ENCODE measurements at places on chromosomes 13 and 19.

GRCh38 chr13:110501188-110501587 lies 60.3 kb downstream of the RAB20 start:
- DNase-seq, result no peak

- no peak for DNase-seq
These were observed 29.6 kb downstream of the TNFSF11 start for GRCh38 chr13:42603571-42603970.

DNA sequence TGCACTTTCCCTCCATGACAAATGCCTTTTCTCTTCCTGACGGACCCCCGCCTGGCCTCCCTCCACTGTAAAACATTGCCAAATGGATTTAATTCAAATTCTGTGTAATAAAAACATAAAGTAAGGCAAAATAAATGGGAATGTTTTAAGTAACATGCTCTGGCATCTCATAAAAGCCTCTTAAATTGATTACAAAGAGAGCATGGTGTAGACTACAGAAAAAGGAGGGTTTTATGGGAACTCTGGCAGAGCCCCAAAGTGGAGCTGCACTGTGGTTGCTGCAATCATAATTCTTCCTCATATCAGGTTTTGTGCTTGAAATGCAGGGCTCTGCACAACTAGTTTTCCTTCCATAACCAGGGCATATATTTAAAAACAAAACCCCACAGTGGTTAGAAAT lies 44.3 kb upstream of the SIAH3 start:
- no peak for DNase-seq

DNA sequence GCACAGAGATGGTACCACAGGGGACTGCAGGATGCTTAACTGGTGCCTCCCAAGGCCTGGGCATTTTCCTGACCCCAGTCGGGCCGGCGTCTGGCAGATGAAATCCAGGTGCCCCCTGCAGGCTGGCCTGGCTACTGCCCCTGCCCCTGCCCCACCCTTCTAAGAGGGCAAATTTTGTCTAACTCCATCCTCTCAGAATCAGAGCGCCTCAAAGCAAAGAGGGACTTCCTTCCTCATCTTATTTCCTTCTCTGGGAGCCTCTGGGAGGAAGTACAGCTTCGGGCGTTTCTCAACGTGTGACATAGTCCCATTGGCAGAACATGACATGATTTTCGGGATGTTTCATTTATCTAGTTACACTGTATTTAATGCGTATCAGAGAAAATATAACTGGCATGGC lies 2.7 kb downstream of the PRKACA start:
- peak; percentile 69 for DNase-seq

GRCh38 chr13:29935309-29935981 lies 85.0 kb upstream of the UBL3 start:
- DNase-seq, result peak; percentile 72

DNA sequence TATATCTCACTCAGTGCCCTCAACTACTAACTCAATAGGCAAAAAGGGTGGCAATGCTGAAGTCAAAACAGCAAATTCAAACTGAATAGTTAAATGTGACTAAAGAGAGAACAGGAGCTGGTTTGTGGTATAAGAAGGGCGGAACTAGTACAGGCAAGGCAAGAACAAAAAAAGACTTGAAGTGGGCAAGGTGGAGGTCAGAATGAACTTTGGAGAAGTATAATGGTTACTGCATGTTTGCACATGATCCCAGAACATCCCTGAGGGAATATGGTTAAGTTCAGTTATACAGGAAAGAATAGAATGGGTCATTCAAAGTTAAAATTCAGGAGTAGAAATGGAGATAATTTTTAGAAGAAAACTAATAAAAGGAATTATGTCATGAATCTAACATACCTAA lies 85.5 kb downstream of the DIAPH3 start:
- DNase-seq, result no peak

DNA sequence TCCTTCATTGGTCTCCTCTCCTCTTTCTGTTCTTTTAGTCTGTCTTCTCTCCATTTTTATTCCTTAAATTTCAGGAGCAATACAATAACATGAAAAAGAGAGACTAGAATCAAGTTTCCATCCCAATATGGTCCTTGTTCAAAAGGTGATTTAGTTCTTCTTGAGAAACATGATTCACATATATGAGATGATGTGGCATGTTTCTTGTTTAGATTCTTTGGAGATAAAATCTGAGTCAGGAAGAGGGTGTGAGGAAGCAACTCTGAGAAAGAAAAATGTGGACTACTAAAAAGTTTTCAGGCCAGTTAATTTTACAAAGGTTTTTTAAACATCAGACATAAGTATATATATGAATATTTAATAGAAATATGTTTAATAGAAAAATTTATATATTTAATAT lies 231.4 kb downstream of the OXGR1 start:
- DNase-seq, result no peak

DNA sequence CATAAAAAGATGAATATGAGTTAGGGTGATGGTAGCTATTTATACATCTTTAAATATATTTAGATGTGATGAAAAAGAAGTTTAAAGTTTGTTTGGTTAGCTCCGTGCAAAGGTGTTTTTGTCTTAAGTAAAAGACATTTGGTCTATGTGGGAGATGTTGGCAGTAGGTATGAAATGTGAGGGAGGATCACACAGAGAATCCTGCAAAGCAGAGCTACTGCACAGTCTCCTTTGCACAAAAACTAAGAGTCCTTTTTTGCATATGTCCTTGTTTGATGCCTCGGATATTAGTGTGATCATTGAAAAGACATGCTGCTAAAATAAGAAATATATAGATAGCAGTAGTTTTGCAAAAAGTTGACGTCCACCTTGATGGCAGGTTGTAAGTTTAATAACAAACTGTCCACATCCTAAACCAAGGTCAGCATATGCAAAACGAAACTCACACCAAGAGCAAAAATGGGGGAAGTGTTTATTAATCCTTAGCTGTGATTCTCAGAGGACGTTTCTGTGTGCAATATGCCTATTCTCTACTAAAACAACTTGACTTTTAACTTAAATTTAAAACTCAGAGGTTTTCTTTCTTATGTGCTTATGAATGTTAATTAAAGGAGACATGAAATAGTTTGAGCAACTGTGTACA lies 870.1 kb downstream of the PCDH9 start:
- DNase-seq, result no peak

GRCh38 chr19:13071444-13072187 lies 31.0 kb downstream of the LYL1 start:
- no peak for DNase-seq

DNA sequence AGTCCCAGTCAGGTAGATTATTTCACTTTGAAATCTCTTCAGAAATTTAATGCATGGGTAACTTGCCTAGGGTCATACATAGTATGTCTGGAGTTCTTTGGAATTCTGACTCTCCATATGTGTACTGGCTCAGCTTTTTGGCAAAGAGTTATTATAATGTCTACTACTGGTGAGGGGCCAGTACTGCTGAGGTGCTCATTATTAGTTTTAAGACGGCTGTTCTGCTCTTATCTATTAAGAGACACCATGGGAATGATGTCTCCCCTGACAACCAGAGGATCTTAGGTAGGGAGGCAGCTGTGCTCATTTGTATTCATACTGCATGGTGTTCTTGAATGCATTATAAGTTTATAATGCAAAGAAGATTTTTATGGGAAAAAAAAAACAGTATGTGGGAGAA lies 184.1 kb downstream of the RGCC start:
- DNase-seq, result no peak

GRCh38 chr13:33519561-33520467 lies 234.3 kb upstream of the STARD13 start:
- DNase-seq, result no peak

DNA sequence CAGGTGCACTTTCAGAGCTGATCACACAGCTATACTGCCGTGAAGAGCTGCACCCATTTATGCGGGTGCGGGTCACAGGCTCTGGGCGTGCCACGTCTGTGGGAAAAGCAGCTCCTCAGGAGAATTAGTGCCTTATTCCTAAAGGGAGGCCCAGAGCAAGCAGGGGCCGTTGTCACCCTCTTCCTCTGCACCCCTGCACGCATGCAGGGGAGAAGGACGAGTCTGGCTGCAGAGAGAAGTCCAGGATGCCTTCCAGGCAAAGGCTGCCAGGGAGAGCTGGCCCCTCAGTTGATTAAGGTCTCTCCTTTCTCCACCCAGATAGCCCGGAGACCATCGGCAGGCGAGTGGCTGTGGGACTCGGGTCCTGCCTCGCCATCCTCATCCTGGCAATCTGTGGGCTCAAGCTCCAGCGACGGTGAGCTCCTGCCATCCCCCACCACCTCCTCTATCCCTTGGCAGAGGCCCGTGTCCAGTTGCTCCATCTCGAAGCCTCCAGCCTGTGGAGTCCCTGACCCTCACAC lies 3.1 kb upstream of the FFAR1 start:
- DNase-seq, result no peak

- DNase-seq, result no peak
These were observed 1161.3 kb downstream of the SLITRK1 start for GRCh38 chr13:82720986-82721385.

- no peak for DNase-seq
These were observed 350.1 kb downstream of the PCDH9 start for GRCh38 chr13:66879988-66880387.

DNA sequence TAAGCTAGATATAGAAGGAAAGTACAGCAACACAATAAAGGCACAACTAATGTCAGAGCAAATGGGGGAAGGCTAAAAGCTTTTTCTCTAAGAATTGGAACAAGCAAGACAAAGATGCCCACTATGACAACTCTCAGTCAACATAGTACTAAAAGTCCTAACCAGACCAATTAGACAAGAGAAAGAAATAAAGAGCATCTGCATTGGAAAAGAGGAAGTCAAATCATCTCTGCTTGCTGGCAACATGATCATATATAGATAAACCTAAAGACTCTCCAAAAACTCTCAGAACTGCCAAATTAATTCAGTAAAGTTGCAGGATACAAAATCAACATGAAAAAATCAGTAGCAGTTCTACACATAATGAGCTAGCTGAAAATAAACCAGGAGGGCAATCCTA lies 542.0 kb downstream of the DIAPH3 start:
- no peak for DNase-seq

DNA sequence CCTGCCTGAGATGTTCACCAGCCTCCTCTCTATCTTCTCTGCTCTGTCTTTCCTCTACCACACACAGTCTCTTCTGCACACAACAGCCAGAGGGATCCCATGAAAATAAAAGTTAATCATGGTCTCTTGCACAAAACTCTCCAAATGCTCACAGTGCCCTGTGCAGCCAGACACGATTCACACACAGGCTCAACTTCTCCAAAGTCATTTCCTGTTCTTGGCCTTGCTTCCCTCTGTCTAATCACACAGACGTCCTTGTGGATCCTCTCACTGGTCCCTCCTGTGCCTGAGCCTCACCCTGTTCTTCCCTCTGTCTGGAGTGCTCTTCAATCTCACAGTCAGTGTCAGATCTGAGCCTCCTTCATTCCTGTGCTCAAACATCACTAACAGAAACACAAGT lies 7.8 kb downstream of the SIGLEC12 start:
- no peak for DNase-seq

- DNase-seq, result no peak
These were observed 213.3 kb downstream of the OLFM4 start for GRCh38 chr13:53241891-53242348.

DNA sequence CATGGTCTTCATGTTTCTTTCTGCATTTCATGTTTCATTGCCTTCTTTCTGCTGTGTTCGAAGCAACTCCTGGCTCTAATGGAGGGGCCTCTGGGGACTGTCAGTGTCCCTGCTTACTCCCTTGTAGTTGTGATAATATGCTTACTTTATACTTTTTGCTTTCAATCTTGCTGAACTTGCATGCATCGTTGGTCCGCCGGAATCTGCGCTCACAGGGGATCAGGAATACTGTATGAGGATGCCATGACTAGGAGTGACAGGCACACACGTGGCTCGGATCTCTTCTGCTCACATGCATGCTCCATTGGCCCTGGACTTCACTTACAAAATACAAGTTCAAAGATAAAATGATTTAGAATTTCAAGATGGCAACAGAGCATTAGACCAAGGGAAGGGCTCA lies 108.8 kb downstream of the SIPA1L3 start:
- DNase-seq, result no peak
